ENCODE measurements at places on chromosomes 1 and 21.

DNA sequence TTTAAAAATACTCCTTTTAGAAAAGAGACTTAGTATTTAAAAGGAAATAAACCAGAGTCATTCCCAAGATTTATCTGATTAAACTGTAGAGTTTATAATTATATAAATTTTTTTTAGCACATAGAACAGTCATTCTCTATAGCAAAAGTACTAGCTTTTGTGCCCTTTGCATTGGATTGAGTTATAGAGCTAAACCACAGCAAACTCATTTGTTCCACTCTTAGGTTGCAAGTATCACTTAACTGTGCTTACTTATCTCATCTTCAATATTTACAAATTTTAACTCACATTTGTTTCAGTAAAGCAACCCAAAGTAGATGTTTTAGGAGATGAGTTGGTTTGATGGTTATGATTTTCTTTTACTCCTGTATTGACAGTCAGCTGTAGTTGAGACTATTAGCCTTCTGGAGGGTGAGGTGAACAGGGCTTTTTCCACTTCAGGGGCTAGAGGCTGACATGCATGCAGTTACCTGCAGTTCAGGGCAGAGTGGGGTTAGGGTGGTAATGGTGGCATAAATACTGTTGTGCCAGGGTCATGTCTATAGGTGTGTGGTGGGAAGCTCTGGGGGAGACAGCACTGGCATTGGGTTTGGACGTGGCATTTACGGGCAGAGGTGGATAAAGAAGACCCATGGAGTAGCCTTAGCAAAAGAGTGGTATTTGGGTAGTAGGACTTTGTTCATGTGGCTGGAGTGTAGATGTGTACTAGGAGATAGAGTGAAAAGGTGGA is 42.1 kb downstream of the DYRK1A start:
- DNase-seq: no peak

DNA sequence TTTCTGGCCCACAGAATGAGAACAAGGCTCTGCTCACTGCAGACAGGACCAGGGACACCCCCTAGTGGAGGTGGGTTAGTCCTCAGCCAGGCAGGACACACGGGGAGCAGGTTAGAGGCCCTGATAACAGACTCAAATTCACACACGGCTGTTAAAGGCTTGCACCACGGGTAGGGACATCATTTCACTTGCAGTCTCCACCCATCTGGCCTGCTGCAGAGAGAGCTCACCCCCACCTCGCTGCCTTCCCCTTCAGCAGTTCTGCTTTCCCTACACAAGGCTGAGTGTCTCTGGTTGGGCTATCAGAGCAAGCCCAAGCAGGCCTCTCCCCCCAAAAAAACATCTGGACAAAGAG is 20.6 kb downstream of the MEF2D start:
- DNase-seq: no peak

DNA sequence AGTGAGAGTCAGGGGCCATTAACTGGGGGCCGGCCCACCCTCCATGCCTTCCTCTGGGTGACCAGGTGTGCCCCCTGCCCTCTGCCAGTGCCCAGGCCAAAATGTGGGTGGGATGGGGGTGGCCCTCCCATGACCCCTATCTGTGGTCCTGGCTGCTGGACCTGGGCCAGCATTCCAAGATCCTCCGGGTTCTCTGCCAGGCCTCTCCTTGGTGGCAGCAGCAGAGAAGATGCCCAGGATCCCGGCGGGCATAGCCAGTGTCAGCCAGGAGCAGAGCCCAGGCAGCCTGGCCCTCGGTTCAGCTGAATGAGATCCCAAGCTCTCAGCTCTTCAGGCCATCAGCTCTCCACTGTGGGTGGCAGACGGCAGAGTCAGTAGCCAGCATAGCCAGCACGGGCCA is 31.3 kb upstream of the ACTRT2 start:
- no peak for DNase-seq

- DNase-seq: no peak
These were observed 21.5 kb upstream of the SLC2A1 start for GRCh38 chr1:42979896-42980800.

DNA sequence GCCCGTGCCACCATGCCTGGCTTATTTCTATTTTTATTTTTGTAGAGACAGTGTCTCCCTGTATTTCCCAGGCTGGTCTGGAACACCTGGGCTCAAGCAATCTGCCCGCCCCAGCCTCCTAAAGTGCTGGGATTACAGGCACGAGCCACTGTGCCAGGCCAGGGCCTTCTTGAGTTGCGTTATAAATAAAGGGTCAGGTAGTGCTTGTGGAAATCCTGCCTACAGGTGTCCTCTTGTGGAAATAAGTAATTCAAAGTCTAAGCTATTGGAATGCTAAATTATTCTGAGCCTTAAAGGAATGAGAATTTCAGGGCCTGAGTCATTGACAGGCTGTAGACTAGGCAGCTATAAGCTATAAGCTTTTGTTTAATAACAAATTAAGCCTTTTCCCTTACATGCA is 8.1 kb upstream of the SFT2D2 start:
- no peak for DNase-seq

- no peak for DNase-seq
These were observed 532.3 kb downstream of the USP25 start for GRCh38 chr21:16262091-16262490.

GRCh38 chr1:158112994-158113758 is 67.5 kb upstream of the CD1D start:
- DNase-seq: no peak

DNA sequence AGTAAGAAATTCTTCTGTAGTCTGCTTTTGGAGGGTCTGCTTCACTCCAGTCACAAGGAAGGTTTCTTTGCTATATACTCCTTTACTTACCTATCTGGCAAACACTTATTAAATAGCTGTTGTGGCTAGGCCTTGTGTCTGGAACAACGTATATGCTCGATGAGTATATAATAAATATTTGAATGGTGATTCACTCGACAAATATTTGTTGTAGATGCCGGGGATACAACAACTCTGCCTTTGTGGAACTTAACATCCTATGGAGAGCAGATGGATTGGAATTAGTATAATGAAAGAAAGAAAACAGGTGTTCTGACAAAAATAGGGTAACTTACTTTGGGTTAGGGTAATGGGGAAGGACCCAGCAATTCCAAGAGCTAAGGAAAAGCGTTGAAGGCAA is 31.1 kb downstream of the KPNA6 start:
- DNase-seq: no peak

DNA sequence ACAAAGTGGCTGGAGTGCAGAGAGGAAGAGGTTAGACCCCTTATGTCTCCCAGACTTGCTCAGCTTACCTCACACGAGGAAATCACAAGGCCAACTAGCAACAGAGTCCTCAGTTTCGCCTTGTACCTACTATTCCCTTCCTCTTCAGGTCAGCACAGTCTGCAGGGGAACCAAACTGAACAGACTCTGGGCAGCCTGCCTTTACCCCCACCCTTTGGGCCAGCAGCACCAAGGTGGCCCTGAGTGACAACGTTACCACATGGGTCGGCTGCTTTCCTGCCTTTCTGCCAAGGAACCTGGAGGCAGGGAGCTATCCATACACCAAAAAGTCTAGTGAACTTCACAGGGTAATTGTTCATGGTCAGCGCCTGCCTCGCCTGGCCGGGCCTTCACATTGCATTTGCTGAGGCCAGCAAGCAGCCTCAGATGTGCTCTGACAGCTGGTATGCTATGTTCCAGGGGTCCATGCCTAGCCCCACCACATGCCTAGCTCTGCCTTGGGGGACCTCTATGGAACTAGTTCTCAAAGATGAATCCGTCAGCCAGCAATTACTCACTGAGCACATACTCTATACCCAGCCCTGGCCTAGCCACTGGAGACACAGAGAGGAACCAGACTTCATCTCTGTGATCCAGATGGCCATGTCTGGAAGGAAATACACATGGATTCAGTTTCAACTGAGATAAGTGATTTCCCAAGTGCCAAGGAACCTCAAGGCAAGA is 69.6 kb downstream of the DMAP1 start:
- no peak for DNase-seq

- DNase-seq: no peak
These were observed 71.5 kb upstream of the ACTL8 start for GRCh38 chr1:17683598-17683997.

DNA sequence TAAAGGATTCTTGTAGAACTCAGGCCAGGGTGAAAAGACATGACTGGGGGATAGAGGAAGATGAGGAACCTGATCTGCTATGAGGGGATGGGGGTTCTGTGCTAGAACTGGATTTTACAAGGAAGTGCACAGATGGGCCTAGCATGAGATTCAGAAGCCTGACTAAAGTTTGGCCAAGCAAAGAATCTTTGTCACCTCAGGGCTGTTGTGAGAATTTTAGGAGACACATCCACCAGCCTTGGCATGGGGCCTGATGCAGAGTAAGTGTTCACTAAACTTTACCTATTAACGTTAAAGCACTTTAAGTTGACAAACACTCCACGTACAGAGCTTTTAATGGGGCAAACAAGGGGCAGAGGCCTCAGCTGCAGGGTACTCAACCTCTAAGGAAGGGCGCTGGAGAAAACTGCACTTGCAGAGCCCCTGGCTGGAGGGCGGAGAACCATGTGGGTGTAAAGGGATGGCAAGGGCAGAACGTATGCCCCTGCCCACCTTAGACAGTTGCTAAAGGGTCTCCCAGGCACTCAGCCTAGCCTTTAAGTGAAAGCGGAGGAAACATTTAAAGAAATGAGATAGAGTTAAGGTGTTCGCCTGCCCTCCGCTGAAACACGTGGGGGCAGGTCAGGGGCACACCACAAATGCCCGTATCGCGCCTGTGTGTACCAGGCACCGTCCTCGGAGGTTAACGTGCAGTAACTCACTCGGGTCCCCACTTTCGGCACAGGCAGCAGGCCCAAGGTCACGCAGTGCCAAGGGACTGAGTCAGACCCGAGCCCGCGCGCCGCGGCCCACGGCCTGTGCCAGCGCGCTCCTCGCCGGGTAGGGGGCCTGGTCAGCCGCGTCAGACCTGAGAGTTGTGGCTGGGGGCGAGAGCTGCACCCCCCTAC is 990 bp upstream of the MRPS6 start:
- no peak for DNase-seq

DNA sequence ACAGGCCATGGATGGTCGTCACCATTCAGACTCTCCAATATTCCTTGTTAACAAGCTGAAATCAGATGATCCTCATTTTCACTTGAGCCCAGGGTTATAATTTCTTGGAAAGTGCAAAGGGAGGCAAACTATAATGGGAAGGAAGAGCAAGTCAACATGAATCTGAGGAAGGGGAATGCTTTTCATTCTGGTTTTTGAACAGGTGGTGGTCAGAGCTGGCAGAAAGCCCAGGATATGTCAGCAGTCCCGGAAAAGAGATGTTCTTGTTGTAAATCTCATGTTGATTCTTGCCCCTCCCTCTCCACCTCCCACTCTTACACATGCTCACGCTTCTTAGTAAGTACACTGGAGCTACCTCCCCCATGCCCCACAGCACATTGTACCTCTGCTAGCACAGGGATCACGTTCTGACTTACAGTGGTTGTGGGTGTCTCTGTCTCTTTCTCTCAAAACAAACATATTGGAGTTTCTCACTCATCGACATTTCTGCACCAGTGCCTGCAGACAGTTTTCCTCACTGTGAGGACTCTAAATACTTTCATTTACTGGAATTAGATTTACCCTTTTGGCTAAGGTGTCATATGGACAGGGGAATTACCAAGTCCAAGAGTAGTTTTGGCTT is 77.6 kb downstream of the XCL2 start:
- DNase-seq: no peak

DNA sequence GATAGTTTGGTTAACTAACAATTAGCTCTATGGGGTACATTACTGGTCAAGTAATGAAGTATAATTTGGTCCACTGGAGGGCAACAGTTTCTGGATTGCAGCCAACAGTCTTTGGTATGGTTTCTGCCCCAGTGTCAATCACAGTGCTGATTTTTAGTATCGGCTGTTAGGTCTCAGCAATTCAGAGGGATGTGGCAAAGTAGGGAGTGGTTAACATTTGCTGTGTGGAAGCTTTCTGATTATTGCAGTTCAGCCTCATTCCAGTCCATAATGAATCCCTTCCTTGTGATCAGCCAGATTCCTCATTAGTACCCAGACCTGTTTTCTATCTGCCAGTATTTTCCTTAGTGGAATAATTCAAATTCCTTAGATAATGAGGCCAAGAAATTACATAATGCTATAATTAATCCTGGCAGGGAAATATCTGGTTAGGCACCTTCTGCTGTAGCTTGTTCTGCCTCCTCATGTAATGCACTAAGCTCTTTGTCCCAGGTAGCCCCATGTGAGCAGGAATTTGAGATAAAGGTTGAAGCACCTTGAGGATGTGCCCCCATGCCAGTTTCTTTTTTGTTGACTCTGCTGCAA is 14.0 kb downstream of the F3 start:
- DNase-seq: peak; percentile 24

- no peak for DNase-seq
These were observed 118.8 kb downstream of the EPHB2 start for GRCh38 chr1:22829309-22829989.

DNA sequence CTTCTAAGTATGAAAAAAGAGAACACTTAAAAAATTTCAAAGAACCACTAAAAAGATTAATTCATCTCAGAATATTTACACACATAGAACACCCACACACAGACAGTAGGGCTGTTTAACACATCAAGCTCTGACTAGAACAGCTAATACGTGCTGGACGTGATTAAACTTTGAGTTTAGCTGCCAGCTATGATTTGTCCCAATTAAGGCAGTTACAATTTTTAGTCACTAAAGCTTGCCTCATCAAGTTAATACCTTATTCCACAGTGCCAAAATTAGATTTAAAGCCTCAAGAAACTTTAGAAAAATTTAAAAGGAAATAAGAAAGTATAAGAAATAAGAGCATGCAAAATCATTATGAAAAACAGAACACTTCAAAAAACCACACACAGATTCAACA is 18.9 kb downstream of the SLC16A1 start:
- no peak for DNase-seq
